CD4-positive, alpha-beta T cell treated with Interleukin-1 beta for 1 hour (primary cell): ENCODE measurements at places on chromosomes 6 and 20.

DNA sequence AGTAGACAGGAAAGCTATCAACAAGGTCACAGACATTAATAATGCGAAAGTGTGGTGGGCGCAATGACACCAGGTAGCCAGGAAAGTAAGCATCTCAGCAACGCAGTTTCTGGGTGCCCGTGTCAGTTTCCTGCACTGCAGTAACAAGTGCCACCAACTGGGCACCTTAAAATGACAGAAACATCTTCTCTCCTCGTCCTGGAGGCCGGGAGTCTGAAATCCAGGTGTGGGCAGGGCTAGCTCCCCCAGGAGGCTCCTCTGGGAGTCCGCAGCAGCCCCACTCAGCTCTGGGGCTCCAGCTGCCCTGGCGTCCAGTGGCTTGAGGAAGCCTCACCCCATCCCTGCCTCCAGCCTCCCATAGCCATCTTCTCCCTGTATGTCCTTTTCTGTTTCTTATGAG is 387.2 kb downstream of the TAF4 start:
- DNase-seq: no peak

DNA sequence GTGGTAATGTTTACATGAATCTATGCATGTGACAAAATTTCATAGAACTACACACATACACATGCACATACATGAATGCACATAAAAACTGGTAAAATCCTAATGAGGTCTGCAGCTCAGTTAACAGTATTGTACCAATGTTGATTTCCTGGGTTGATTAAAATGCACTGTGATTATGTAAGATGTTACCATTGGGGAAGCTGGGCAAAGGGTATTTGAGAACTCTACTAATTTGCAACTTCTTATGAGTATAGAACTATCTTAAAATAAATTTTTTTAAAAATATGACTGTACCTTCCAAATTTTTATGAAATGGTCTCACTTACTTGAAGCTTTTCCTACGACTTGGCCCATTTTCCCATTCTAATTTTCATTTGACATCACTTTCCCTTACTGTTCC is 43.4 kb upstream of the TENT5A start:
- no peak for DNase-seq

- no peak for DNase-seq
Measured at GRCh38 chr6:44778513-44778912, 391.0 kb downstream of the CDC5L start.

- DNase-seq: no peak
Measured at GRCh38 chr6:11412011-11412424, 125.5 kb upstream of the TMEM170B start.

GRCh38 chr20:64180673-64181072 is 16.4 kb downstream of the MYT1 start:
- peak; percentile 3 for DNase-seq

DNA sequence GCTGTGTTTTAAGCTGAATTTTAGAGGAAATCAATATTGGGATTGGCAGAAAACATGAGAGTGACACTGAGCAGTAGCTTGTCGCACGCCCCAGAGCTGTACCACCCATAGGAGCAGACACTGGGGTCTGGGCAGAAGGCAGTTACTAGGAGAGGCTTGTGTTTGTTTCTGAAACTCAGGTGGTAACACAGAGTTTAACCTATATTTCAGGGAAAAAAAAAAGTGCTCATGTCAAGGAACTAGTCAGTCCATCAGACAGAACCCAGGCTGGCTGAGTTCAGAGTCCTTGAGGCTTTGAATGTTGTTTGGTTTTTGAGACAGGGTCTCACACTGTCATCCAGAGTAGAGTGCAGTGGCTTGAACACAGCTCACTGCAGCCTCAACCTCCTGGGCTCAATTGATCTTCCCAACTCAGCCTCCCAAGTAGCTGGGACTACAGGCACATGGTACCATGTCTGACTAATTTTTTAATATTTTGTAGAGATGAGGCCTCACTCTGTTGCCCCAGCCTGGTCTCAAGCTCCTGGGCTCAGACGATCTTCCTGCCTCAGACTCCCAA is 6.6 kb downstream of the SLC22A1 start:
- DNase-seq: no peak

DNA sequence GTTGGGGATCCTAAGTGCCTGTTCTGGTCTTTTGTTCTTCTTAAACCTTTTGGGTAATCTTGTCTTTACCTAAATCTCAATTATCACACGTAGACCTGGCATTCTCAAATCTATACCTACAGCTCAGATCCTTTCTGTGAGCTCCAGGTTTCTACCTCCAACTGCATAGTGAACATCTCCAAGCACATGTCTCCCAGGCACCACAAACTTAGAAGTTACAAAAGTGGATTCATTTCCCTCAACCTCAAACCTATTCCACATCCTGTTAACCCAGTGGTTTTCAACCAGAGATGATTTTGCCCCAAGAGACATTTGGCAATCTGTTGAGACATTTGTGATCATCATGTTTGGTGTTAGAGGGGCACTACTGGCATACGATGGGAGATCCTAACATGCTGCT is 183.5 kb downstream of the TENT5A start:
- no peak for DNase-seq

GRCh38 chr6:168355716-168356522 is 36.3 kb upstream of the DACT2 start:
- DNase-seq: no peak

- no peak for DNase-seq
Measured at GRCh38 chr6:140486450-140487361, 1112.3 kb upstream of the CITED2 start.

GRCh38 chr6:163706500-163707087 is 292.1 kb downstream of the QKI start:
- no peak for DNase-seq

DNA sequence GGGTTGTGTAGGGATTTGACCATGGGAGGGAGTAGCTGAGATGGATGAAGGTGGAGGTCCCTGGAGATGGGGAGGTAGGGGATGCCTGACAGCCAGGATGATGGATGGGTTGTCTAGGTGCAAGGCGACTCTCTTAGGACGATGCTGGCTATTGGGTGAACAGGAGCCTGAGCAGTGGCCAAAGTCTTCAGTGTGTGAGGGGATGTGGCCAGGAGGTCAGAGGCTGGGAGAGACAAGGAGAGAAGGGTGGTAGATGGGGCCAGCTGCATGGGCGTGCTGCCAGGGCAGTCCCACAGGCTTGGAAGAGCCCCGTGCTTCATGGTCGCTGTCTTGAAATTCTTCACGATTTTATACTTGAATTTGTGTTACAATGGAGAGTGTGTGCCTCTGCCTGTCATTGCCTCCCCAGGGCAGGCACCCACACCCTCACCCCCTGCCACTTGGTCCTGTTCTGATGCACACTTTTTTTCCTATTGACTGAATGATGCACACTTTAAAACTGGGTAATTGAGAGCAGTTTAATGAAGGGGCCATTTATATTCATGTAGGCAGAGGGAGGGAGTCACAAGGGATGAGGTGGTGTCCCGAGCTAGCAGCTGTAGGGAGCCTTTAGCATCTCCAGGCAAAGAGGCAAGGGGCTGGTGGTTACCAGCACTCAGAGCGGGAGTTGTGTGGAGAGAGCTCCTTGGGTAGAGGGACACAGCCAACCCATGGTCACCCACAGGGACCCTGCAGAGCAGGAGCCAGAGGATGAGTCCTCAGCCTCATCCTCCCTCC is 120.7 kb downstream of the DHX35 start:
- DNase-seq: no peak

DNA sequence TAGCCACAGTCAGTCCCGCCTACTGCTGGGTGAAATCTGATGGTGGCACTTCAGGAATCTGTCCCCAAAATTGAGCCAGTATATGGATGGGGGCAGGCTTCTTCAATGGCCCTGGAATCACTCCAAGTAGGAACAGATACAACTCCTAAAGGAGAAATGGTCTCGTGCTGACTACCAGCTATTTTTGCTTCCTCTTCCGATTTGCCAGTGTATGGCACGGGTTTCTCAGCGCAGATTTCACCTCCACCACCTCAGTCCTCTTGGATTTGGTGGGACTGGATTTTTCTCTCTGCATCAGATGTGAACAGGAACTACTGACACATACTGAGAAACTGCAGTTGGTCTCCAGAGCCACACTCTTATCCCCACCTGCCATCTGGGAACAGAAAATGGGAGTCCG is 27.2 kb downstream of the PNPLA1 start:
- no peak for DNase-seq

GRCh38 chr6:54195637-54196036 is 84.4 kb downstream of the MLIP start:
- DNase-seq: no peak

DNA sequence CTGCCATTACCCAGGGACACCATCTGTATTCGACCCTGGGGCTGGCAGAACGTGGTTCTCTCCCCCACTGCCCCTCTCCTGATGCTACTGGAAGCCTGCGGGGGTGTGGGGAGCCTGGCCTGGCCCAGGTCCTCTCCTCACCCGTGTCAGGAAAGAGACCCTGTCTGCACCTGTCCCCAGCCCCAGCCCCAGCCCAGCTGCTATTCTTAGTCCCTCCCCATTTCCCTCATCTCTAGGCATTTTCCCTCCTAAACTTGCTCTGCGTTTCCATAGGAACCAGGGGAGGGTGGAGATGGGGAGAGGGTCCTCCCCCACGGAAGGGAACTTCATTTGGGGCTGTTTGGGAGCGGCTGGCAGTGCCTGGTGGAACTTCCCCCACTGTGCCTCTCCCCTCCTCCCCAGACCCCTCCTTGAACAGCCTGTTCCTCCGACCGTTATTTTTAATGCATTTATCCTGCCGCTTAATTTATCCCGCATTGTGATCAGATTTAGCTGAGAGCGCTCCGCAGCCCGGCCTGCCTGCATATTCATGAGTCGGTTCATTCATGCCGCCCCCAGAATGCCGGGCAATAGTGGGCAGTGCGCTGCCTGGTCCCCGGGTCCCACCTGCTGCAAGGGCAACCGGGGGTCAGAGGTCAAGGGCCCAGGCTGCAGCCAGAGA is 31.8 kb upstream of the DLGAP4 start:
- DNase-seq: no peak

- no peak for DNase-seq
Measured at GRCh38 chr20:43800186-43800585, 73.4 kb upstream of the GTSF1L start.

DNA sequence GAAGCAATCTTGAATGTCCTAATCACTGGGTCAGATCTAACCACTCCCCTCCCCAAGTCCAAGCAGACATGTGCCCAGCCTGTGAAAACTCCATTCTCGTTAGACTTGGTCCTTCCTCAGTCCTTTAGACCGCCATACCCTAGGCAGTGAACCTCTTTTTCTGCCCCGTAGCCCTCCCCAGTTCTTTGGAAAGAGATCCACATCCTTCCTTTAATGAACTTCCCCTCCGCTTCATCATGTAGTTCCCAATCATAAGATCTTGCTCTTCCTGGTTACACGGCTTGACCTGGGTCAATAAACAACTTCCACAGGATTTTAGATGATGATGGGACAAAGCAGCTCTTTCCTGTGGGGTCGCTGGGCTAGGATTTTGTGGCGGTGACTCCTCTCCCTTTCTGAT is 9.6 kb downstream of the AHCY start:
- DNase-seq: no peak

DNA sequence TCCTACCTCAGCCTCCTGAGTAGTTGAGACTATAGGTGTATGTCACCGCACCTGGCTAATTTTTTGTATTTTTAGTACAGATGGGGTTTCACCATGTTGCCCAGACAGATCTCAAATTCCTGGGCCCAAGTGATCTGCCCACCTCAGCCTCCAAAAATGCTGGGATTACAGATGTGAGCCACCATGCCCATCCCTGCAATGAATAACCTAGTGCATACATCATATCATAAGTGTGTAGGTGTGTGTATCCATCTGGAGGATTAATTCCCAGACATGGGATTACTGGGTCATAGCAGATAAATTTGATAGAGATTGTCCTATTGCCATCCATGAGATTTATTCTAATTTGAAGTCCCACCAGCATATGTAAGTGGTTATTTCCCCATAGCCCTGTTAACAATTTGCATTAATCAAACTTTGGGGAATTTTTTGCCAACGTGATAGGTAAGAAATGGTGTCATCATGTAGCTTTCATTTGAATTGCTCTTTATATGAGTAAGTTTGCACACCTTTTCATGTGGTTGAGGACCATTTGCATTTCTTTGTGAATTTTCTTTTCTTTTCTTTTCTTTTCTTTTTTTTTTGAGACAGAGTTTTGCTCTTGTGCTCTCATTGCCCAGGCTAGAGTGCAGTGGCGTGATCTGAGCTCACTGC is 29.9 kb upstream of the BACH2 start:
- no peak for DNase-seq

- DNase-seq: no peak
Measured at GRCh38 chr20:50837532-50838321, 42.9 kb downstream of the BCAS4 start.

DNA sequence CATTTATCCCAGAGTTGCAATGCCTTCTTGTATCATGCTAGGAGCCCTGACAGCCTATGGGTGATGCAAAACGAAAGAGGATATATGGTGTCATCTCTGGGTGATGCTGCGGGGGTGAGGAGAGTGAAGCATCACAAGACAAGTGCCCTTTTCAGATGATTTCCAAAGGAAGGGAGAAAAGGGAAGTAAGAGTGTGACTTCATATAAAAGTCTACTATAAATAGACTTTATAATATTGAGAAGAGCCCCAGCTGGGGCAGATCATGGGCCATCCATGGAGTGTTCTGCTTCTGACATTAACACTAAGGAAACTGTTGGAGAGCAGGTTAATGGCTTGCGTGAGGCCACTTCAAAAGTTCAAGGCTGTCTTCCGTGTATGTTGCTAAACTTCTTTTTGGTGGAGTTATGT is 4.4 kb downstream of the CD83 start:
- DNase-seq: peak; percentile 39

GRCh38 chr6:37038292-37039198 is 33.1 kb downstream of the FGD2 start:
- DNase-seq: no peak

GRCh38 chr6:143536461-143536865 is 24.9 kb upstream of the FUCA2 start:
- peak; percentile 40 for DNase-seq

DNA sequence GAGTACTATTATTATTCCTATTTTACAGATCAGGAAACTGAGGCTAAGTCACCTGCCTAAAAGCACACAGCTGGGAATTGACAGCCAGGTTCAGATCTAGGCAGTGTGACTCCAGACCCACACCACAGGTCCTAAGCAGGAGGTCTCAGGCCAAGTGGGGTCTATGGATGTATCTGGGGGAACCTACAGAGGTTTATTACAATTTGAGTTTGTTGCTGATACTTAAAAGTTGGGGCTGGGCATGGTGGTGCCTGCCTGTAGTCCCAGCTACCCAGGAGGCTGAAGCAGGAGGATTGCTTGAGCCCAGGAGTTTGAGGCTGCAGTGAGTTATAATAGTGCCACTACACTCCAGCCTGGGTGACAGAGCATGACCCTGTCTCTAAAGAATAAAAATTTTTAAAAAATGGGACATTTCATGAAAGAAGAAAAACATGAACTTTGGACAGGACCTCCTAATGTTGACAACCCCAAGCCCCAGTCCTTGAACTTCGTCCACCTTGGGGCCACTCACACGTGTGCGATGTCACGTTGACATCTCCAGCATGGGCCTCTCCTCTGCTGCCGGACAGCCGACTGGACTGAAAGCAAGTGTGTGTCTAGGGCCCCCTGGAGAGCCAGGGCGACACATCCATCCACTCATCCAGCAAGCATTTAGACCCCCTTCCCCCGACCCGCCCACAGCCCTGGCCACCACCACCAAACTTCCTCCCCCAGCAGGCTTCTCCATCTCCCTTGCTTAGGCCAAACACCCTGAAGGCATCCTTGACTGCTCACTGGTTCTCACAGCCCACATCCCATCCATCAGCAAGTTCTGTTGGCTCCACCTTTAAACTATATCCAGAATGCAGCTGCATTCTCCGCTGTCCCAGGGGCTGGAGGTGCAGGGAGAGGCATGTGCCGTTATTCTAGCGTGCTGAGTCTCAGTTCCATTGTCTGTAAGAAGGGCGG is 40.0 kb downstream of the NOL4L start:
- no peak for DNase-seq
